ENCODE measurements at places on chromosomes 16 and 17.

DNA sequence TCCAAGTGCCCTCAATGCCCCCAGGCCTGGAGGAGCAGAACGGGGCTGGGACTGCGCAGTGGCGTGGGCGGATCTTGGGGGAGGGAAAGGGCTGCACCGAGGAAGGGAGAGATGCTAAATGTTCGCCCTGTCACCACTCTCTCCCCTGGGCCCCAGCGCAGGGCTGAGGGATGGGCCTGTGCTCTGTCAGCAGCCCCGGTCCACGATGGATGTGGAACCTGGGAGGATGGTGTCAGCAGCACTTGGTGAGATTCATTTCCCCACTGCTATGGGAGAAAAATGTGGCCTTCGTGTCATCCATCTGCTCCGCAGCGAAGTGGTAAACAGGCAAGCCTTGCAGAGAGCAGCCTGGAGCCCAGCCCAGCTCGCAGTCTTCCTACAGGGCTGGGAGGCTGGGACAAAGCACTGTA, 72.0 kb downstream of the TMEM132E start:
- no peak for DNase-seq

DNA sequence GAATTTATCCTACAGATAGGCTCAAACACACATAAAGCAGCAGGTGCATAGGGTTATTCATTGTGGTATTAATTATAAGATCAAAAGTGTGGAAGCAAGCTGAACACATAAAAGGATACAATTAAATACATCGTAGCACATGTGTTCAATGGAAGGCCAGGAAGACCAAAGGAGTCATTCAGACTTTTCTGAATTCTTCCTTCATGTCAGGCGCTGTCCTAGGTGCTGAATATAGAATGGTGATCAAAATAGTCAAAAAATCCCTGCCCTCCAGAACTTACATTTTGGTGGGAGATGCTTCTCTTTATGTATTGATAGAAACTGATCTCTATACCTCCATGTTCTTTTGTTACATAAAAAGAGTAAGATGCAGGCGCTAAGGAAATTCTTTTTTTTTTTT, 439.0 kb upstream of the ASIC2 start:
- DNase-seq: no peak

- no peak for DNase-seq
Observed at GRCh38 chr17:65504141-65504540, 57.3 kb downstream of the AXIN2 start.

GRCh38 chr17:50347117-50347893, 1.4 kb downstream of the XYLT2 start:
- no peak for DNase-seq

- DNase-seq: no peak
Observed at GRCh38 chr16:50611332-50611934, 63.2 kb downstream of the NKD1 start.

GRCh38 chr17:37614391-37614790, 5.2 kb upstream of the SYNRG start:
- no peak for DNase-seq

- DNase-seq: peak; percentile 17
Observed at GRCh38 chr16:86158688-86159360, 259.9 kb downstream of the IRF8 start.

DNA sequence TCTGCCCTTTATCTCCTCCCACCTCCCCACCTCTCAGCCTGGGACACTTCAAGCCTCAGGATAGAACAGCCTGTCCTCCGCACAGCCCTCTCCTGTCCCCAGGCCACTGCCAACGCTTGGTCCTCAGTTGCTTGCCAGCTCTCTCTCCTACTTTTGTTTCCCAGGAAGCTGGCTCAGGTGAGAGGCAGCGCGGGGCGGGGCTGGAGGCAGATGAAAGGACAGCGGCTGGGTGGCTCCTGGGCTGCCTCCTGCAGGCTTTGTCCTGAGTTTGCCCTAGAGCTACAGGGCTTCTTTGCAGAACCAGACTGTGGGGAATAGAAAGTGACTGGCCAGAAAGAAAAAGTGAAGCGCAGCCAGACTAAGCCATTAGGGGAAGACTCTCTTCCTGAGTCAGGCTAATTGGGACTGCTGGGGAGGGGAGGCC, 48.2 kb upstream of the CDC42EP4 start:
- no peak for DNase-seq

- DNase-seq: no peak
Observed at GRCh38 chr17:83136931-83137330, 57.5 kb downstream of the METRNL start.

- no peak for DNase-seq
Observed at GRCh38 chr17:10036511-10037061, 131.5 kb upstream of the RCVRN start.

GRCh38 chr16:27313422-27314160, at the start of gene IL4R:
TSS of gene IL4R (plus strand) at chr16:27313974. CDS start at chr16:27340204, 26,230 bp downstream.
- DNase-seq: no peak

DNA sequence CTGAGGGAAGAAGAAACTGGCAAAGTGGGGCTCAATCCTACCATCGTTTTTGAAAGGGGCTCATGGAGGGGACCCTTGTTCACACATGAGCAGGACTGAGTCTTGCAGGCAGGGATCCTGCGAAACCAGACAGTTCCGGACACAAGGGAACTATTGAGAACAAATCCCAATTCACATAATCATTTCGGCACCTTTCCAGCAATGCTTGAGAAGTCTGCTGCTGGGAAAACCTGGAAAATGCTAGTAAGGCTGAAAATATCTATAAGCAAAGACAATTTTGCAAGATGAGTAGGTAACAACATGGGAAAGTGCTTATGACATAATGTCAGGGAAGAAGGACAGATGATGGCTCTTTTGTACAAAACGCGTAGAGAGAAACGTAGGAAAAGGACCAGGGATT, 52.1 kb upstream of the BPTF start:
- no peak for DNase-seq

All from A549 (cell line).